Stimulated activated CD4-positive, alpha-beta T cell treated with anti-CD3 and anti-CD28 coated beads, TNF-alpha, amount 100 ng/mL, for 1 hour (primary cell): ENCODE measurements at places on chromosomes 7 and 10.
A peak's percentile ranks its signal among the peaks of the same experiment; 100 is the strongest.

- no peak for DNase-seq
Observed at GRCh38 chr7:2309889-2310331, 4.3 kb downstream of the SNX8 start.

DNA sequence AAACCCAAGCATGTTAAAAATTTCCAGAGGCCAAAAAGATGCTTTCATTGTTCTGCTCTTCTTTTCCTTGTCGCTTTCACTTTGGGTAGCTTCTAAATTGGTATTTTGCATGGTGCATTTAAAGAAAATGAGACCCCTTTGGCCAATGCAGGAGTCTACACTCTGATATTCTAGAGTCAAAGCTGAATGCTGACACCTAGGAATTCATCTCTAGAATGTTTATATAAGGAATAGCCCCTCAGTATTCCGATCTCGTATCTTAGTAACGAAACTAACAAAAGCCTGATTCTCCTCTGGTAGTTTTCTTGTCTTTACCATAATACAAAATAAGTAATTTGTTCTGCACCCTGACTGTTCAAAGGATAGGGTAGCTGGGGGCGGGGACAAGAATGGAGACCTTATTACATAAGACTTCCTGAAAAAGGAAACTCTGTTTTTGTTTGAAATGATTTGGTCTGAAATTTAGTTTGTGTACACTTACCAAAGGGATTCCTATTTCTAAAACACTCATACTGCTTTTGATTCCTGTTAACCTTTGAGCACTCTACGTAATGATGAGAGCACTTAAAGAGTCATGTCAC lies 17.1 kb downstream of the IKZF1 start:
- DNase-seq, result no peak

GRCh38 chr7:93890464-93891068 lies at the start of gene TFPI2:
TSS of gene TFPI2 (minus strand) at chr7:93890753. CDS start at chr7:93890678, 75 bp downstream.
- DNase-seq, result no peak

GRCh38 chr7:27168265-27168947 lies 3.1 kb upstream of the HOXA9 start:
- DNase-seq, result no peak

DNA sequence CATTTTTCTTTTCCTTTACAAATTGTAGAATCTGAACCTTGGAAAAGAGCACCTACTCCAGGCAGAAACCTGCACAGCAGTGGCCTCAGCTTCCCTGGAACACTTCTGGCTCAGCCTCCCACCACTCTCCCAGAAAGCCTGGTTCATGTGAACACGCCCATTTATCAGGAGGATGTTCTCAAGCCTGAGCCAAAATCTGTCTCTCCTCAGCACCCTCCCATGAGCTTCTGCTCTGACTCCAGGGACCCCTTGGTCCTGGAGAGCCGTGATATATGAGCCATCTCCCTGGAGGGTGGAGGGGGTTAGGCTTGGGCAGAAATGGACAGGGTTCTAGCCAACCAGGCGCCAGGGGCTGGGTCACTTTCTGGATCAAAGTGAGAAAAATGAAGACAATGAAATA lies 10.1 kb downstream of the GDF2 start:
- DNase-seq, result no peak

DNA sequence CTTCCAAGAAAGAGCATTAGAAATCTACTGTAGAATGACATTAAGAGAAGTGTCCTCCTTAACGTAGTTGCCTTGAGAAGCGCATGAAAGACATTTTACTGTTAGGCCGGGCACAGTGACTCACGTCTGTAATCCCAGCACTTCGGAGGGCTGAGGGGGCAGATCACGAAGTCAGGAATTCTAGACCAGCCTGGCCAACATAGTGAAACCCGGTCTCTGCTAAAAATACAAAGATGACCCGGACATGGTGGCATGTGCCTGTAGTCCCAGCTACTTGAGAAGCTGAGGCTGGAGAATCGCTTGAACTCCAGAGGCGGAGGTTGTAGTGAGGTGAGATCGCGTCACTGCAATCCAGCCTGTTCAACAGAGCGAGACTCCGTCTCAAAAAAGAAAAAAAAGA lies 28.9 kb downstream of the TARP start:
- DNase-seq, result no peak

GRCh38 chr7:8063706-8064297 lies 95.2 kb downstream of the GLCCI1 start:
- DNase-seq, result no peak

DNA sequence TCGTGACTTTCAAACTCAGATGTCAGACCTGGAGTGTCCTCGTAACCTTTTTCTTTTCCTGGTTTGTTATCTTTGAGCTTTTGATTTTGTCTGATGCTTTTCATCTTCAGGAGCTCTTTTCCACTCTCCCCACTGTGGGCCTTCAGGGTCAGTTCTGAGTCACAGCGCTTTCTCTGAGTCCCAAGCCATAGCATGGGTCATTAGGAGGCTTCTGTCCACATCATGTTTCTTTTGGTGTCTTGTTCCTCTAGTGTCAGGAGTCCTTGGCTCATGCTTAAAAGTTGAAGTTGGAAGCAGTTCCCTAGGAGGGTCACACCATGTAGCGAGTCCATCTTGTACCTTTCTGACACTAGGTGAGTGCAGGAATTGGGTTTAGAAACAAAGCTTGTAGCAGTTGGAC lies 40.3 kb downstream of the DAGLB start:
- no peak for DNase-seq

DNA sequence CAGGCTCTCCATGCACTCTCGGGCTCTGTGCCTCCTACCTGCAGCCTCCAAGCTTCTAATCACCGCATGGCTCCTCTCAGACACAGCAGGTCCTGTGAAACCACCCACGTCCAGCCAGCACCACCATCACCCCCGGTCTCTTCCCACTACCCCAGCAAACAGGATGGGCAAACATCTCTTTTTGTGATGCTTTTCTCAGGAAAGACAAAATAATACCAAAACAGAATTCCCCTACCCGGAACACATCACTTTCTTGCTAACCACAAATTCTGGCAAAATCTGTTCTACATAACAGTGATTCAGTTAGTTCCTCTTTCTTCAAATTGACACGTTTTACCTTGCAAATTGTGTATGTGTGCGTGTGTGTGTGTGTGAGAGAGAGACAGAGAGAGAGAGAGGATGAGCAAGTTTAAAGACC lies 6.5 kb downstream of the SNX8 start:
- no peak for DNase-seq

- DNase-seq, result no peak
Observed at GRCh38 chr10:132336919-132337407, 5.0 kb downstream of the LRRC27 start.

- DNase-seq, result no peak
Observed at GRCh38 chr7:131111081-131111576, 216.5 kb upstream of the MKLN1 start.

DNA sequence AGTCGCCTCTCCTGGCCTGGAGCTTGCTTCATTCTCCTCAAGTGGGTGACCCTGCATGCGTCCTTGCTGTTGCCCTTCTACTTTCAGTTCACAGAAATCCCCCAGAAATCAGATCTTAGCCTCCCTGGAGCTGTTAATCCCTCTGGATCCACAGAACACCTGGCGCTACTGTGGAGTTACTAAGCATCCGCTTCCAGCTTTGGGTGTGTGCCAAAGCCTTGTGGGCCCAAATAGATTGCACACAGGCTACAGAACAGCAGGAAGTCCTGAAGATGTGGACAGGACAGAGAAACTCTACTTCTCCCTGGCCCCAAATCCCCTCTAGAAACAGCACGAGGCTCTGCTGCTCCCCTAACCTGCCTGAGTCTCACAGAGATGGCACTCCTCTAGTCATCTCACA lies 36.6 kb upstream of the PDLIM1 start:
- DNase-seq, result no peak

DNA sequence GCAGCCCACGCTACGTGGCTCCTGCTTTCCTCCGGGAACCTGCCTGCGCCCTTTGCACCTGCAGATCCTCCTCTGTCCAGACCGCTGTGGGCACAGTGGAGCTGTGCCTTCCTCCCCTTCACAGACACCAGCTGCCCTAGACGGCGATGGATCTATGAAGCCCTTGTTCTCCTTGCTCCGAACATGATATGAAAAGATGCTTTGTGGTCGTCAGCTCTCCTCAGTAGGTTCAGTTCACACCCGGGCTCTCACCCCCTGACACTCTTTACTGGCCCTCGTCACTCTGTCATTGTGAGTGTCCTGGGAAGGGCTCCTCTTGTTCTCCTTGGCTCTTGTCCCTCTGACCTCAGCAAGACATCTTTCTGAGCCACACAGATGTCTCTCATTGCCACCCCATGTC lies 4.2 kb downstream of the ZNF488 start:
- DNase-seq, result no peak

- DNase-seq, result peak; percentile 23
Observed at GRCh38 chr7:99141841-99142726, 1.8 kb downstream of the SMURF1 start.

DNA sequence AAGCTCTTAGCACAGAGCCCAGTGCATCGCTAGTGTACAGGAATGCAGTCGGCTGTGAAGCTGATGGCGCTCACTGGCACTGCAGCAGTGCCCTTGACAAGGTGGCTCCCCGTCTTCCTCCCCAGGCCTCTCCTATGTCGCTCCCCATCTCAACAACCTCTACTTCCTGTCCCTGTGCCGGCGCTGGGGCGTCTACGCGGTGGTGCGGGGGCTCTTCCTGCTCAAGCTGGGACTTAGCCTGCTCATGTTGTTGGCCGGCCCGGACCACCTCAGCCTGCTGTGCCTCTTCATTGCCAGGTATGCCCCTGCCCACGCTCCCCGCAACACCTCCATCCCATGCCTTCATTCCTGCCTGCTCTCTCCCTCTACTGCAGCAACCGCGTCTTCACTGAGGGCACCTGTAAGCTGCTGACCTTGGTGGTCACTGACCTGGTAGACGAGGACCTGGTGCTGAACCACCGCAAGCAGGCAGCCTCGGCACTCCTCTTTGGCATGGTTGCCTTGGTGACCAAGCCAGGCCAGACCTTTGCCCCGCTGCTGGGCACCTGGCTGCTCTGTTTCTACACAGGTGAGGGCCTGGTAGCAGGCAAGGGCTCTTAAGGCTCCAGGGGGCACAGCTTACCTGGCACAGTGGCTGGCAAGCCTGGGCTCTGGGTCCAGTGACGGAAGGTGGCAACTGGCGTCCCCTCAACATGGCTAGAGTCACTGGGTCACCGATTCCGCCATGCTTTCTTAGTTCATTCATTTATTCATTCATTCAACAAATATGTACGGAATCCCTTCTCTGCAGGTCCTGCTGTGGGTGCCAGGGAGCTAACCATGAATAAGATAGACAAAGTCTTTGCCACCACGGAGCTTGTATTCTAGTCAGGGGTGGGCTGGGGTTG lies 22.3 kb upstream of the C10orf95 start:
- DNase-seq, result no peak

DNA sequence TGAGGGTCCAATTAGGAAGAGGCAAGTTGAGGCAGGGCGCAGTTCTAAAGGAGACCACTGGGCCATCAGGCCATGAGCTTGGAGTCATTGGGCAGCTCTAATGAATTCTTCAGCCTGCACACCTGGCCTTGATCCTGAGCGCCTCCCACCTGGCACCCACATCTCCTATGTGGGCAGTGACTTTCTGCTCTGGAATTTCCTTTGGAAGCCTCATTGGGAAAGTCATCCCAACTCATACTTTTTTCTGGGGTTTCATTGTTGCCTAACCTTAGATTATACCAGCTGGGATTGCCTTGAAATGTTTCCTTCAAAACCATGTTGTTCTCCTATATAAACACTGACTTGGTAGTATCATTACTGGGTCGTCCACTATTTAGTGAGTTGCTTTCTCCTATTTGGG lies 54.1 kb downstream of the PLPP4 start:
- DNase-seq, result no peak

GRCh38 chr10:72418679-72419078 lies 64.0 kb upstream of the DNAJB12 start:
- DNase-seq, result no peak

- no peak for DNase-seq
Observed at GRCh38 chr7:16061630-16062029, 359.7 kb downstream of the CRPPA start.

GRCh38 chr7:133054162-133054840 lies 27.6 kb downstream of the CHCHD3 start:
- DNase-seq, result no peak

DNA sequence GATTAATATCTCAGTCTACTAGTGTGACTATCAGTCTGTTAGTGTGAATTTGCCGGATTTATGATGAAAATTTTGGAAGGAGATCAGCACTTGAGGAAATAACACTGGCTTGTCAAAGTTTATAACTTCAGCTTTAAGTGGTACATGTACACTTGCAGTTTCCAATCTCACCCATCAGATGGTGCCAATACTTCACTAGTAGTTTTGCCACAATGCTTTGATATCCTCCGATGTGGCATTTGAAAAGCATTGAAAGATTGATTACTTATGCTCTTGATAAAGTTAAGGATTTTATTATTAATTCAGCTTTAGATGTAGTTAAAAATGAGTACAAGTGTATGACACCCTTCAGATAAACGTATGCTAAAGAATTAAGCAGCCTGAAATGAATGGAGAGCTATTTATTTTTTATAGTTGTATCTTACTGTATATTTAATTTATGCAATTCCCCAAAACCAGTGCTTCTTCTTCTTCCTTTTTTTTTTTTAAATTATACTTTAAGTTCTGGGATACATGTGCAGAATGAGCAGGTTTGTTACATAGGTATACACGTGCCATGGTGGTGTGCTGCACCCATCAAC lies 98.2 kb downstream of the ANLN start:
- DNase-seq, result no peak
